ENCODE measurements at places on chromosomes 1 and 21. TPM values are rescaled to one million over a fixed set of nuclear protein-coding genes. Genes with fewer than 3 reads are reported as not detected.

TSPEAR gene
- total RNA-seq, result not detected

SSU72 gene
- 118 TPM for total RNA-seq

GRCh38 chr21:44952116-44952928, 12.5 kb downstream of the SLX9 start:
- no peak for DNase-seq

DNA sequence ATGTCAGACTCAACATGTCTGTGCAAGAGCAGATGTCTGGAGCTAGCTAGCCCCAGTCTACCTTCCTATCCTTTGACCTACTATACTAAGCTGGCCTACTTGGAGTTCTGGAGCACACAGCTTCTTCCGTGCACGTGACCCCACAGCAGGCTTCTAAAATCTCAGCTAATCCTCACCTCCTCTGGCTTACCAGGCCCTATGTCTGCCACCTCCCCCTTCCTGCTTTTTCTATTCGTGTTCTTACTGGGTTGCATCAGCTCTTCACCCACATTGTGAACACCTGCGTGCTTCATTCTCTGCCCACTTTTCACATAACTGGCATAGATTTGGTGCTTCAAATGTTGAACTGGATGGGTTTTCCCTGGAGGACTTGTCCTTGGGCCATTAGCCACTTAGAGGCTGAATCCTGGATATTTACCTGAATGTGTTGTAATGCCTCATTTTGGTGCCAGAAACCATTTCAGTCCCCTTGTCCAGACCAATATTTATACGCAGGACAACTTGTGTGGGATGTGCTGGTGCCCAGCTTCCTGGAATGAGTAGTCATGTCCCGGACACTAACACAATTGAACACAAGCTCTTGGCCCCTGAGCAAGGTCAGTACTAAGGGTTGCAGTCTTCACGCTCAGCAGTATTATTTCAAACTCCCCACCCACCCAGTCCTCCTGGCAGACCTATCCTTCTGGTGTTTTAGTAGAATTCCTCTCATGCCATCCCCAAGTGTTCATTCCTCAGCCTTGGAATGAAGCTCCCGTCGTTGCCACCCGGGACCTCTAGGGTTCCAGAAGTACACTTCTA, 24.0 kb downstream of the TENT5C start:
- no peak for DNase-seq

DNA sequence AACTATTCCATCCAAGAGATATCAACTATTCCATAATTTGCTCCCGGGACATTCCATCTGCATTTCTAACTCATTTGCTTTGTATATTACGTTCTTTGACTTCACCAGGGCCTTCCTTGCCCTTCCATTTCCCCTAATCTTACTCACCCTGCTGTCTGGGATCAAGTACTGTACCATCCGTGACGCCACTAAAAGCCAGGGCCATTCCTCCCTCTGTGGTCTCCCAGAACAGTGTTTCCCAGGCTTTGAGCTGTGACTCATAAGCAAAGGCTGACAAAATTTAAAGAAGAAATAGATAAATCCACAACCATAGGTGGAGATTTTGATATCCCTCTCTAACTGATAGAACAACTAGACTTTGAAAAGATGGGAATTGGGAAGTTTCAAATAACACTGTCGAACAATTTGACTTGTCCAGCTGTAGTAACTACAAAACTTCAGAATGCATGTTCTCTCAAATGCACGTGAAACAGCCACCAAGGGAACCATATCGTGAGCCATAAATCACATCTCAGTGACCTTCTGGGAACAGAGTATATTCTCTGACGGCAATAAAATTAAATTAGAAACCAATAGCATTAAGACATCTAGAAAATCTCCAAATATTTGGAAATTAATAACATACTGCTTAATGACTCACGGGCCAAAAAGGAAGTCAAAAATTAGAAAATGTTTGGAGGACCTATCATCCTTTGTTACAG, 501.0 kb downstream of the SETD4 start:
- DNase-seq, result no peak

- no peak for DNase-seq
These were observed 224.9 kb downstream of the BACH1 start for GRCh38 chr21:29523646-29524045.
